ENCODE measurements at places on chromosomes 7 and 10.

GRCh38 chr10:74337330-74338016 is 186.5 kb downstream of the ADK start:
- no peak for DNase-seq

- peak; percentile 62 for DNase-seq
These were observed 86.7 kb upstream of the IL6 start for GRCh38 chr7:22640269-22640668.

- DNase-seq = no peak
These were observed 117.6 kb downstream of the NRP1 start for GRCh38 chr10:33216661-33217427.

GRCh38 chr7:155796381-155797261 is 15.6 kb downstream of the SHH start:
- DNase-seq = peak; percentile 72

DNA sequence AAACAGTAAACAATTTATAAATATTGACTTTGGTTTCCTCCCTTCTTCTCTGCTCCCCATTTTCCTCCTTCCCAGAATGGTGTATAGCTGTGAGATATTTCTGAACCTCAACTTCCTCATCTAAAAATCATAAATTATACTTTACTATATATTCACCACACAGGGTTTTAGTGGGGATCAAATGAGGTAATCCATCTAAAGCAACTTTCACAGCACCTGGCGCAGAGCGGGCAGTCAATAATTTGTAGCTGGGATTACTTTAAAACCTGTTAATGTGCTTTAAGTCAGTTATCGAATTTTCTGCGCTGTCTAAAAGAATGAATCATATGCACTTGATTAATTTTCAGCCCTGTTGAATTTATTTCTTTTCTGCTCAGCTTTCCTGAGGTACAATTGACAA is 172.7 kb downstream of the PTEN start:
- DNase-seq = no peak

DNA sequence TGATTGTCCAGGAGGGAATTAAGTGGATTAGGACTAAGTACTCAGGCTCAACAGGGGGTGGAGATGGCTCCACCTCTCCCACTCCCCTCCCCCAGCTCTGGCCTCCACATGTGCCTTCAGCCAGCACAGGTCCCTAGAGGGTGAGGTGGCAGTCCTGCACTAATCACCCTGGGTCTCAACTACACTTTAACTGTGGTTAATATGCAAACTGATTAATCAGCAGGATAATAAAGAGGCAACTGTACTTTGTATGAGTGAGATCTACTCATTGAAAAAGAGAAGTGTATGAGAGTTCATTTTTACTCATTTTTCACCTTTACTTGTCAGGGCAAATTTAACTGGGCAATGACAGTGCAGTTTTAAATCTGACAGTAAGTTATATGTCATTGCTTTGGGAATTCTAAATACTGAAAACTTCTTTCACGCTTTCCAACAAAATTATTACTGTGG is 223.8 kb upstream of the CCDC6 start:
- DNase-seq = no peak

DNA sequence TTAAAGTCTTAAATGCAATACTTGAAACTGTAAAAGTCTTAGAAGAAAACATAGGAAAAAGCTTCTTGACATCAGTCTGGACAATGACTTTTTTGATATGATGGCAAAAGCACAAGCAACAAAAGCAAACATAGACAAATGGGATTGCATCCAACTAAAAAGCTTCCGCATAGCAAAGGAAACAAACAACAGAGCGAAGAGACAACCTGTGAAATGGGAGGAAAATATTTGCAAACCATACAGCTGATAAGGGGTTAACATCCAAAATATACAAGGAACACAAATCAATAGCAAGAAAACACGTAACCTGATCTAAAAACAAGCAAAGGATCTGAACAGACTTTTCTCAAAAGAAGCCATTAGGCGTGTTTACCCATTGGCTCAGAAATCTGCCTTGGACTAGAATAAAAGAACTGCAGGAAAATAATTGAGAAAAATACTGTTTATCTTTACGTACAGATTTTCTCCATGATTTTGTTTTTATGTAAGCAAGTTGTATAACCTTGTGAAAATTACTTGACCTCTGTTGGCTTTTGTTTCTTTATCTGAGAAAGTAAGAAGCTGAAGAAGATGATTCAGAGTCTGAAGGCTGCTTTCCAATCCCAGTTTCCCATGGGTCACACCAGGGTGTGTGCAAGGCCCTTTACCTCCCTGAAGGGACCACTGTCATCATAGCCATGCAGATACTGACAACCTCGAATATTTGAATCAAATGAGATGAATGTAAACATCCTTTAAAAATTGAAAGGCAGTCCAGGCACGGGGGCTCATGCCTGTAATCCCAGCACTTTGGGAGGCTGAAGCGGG is 99.1 kb upstream of the LANCL2 start:
- no peak for DNase-seq

DNA sequence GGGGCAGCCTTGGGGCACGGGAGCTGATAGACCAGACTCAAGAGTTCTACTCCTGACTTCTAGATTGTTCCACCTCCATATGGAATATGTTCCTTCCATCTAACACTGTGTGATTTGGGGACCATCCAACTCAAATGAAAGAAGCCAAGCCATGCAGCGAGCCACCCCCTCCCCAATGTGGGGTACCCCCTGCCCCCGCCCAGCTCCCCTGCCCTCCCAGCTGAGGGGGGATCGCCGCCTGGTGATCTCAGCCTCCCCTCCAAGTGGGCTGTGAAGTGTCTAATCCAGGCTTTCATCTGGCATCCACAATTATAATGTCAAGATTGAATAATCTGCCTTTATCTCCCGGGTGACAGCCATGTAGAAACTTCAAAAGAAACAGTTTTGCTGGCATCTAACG is 246.1 kb downstream of the RPS24 start:
- no peak for DNase-seq

GRCh38 chr7:117848941-117849340 is 24.3 kb downstream of the CTTNBP2 start:
- no peak for DNase-seq

- DNase-seq = no peak
These were observed 87.1 kb downstream of the KAT6B start for GRCh38 chr10:74913377-74913979.

DNA sequence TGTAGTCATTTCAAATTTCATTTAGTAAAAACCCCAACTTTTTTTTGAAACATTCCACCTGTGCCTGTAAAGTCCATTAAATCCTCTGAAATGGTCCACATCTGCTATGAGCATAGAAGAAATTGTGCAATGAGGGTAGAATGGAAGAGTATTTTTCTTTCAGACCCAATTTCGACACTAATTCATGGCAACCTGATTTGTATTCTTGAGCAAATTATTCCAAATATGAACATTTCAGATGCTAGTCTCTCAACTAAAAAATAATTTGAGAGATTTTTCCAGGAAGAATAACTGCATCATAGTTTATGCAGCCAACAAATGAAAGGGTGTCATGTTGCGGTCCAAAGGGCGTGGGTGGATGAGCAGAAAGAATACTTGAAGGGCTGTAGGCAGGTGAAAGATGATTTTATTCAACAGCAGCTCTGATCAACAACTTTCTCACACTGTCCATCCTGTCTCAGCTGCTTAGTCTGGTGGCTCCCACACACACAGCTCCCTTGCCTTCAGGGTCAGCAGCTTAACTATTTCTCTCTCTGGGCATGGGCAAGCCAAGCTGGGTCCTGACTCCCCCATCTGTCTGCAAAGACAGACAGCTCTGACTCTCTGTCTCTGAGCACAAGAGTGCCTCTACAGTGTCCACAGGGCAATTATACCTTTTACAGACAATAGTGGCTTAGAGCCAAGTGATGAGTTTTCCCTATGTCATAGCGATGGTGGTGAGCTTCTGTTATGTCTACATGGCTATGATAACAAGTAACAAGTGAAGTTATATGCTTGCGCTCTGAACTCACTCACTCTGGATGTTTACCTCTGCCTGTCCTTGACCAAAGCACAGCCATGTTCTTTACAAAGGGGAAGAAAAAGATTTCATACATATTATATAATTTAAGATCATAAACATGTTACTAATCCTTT is 11.5 kb downstream of the STEAP2 start:
- DNase-seq = no peak
